Naive B cell (primary cell): ENCODE measurements at places on chromosomes 1 and 21. TPM values are rescaled to one million over a fixed set of nuclear protein-coding genes. Genes with fewer than 3 reads are reported as not detected.

GRCh38 chr1:216923601-216924000 is 200.4 kb upstream of the ESRRG start:
- DNase-seq: no peak

Gene ITPKB
- polyA plus RNA-seq: 33.8 TPM

- DNase-seq: no peak
Observed at GRCh38 chr1:30126848-30127247, 596.5 kb downstream of the MATN1 start.

Gene SYCP1
- not detected for polyA plus RNA-seq

- peak; percentile 69 for DNase-seq
Observed at GRCh38 chr1:200306944-200307754, 102.7 kb downstream of the ZNF281 start.
